ENCODE measurements at places on chromosomes 13 and 19. TPM values are rescaled to one million over a fixed set of nuclear protein-coding genes. Genes with fewer than 3 reads are reported as not detected.

ELAVL1 gene
- total RNA-seq, result 156 TPM

PRTN3 gene
- not detected for total RNA-seq

GRCh38 chr13:100347968-100348367, 240.6 kb downstream of the GGACT start:
- DNase-seq, result no peak

GRCh38 chr13:65656740-65657329, 1573.3 kb downstream of the PCDH9 start:
- DNase-seq, result no peak

- DNase-seq, result peak; percentile 65
Observed at GRCh38 chr13:41352935-41353840, 42.1 kb downstream of the NAA16 start.

Data from CD8-positive, alpha-beta memory T cell (primary cell).